ENCODE measurements at places on chromosomes 7 and 10.
A peak's percentile ranks its signal among the peaks of the same experiment; 100 is the strongest.

- no peak for DNase-seq
Measured at GRCh38 chr7:18361756-18362155, 133.8 kb upstream of the HDAC9 start.

DNA sequence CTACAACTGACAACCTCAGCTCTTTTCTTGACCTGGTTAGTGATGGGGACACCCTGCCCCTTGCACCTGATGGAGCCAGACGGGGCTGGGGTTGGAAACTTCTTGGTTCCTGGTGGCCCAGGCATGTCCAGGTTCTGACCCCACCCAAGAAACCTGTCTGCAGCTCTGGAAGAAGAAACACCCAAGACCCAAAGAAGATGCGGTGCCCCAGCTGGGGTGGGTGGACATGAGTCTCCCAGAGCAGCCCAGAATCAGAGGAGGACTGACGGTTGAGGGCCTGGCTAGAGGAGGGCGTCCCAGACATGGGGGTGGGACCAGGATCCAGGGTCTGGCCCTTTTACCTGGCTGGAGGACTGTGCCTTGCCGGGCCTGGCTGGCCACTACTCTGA is 202.4 kb downstream of the GLRX3 start:
- DNase-seq, result no peak

- DNase-seq, result no peak
Measured at GRCh38 chr7:127995156-127995880, 35.9 kb downstream of the LRRC4 start.

DNA sequence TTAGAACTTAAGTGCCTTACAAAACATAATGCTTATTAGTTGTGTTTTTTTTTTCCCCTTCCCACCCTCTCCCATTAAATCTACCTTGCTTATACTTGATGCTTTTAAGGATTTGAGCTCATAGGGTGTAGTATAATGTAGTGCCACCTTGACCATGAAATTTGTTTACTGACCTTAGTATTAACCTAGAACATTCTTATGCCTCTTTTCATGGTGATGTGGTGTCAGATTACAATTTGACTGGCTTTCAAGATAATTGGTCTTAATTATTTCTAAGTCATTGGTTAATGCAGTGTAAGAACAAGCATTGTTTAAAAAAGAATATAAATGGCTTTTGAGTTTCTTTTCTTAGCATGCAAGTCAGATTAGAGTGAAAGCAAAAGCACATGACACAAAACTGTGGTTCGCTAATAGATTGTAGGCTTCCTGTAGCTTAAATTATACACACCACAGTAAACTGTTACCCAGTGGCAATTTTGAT is 61.8 kb downstream of the ADD3 start:
- DNase-seq, result no peak

GRCh38 chr7:31420948-31421347 is 80.4 kb upstream of the NEUROD6 start:
- no peak for DNase-seq

GRCh38 chr7:148478551-148478950 is 112.0 kb upstream of the C7orf33 start:
- no peak for DNase-seq

DNA sequence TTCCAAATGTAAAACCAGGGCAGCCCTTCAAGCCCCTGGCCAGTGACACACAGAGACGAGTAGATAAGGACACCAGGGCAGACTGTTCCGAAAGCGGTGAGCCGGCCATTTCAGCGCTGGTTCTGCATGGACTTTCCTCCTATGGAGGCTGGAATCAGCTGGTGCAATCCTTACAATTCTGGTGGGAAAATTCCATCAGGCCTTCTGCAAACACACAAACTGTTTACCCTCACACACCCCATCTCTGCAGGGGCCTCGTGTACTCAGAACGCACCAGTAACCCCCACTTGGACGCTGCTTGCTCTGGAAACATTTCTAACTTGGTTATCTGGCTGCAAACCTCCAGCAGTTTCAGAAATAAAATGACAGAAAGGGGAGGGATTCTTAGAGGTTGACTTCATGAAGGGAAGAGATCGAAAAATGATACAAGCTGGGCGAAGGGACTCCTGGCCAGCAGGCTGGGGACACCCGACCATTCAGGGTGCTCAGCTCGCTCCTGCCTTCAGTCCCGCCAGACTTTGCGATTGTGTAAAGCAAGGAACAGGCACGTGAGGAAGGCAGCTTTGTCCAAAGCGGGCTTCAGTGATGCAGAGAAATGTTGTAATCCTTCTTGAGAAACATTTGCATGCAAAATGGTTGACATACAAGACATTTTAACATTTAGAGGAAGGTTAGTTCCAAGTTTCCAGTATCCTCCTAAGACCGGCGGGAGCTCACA is 19.7 kb upstream of the SHH start:
- DNase-seq, result no peak

GRCh38 chr7:157877298-157878090 is 540.7 kb downstream of the DNAJB6 start:
- no peak for DNase-seq

DNA sequence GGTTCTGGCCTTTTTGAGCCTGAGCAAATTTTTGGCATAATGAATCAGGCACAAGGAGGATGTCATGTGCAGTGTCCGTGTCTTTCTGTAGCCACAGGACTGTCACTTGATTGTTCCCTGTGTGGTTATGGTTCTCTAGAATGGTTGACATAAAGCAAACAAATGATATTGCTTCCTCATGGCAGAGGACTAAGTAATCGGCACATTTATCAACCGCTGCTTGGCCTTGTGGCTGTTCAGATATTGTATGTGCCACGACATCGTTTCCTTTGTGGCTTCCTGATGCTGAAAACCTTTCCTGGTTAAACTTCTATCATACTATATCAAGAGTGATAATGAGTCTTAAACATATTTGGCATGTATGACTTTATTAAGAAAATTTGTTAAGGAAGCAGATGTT is 598.8 kb downstream of the SUGCT start:
- peak; percentile 7 for DNase-seq

DNA sequence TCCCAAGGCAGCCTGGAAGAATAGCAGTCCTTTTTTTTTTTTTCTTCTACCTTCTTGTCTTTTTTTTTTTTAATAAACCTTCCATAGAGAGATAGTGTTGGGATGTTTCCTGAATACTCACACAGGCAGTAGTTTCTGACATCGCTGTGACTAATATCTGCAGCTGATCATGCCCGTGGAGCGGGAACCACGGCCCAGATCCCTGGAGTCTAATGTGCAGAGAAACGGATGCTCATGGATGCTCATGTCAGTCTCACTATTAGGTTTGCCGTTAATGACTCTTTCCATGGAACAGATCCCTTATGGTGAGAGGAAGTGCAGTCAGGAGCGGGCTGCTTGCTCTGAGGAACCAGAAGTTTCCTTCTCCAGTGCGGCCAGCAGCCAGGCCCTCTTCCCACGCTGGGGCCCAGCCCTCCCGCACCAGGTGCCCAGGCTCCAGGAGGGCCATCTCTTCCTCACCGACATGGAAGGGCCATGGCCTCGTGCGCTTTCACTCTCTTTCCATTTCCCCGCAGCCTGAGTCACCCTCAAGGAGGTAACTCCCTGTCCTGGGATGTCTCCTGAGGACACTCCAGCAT is 132.5 kb downstream of the WDR37 start:
- no peak for DNase-seq

- DNase-seq, result no peak
Measured at GRCh38 chr10:26780793-26781601, 79.8 kb downstream of the ABI1 start.

DNA sequence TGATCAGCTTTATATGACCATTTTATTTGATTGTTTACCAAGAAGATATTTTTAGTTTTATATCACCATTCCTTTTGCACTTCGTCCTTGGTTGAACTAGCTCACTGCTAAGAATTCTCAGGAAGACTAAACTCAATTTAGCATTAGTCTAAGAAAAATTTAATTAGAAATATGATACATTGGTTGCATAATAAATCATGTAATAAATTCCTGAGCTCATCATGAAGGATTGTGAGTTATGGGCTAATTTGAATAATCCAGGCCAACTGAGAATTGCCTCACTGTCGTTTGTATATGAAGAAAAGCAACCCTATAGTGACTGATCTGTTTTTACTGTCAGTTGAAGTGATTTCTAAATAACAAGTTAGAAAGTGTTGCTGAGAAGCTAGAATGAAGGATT is 725.5 kb downstream of the DNAJB9 start:
- DNase-seq, result no peak

DNA sequence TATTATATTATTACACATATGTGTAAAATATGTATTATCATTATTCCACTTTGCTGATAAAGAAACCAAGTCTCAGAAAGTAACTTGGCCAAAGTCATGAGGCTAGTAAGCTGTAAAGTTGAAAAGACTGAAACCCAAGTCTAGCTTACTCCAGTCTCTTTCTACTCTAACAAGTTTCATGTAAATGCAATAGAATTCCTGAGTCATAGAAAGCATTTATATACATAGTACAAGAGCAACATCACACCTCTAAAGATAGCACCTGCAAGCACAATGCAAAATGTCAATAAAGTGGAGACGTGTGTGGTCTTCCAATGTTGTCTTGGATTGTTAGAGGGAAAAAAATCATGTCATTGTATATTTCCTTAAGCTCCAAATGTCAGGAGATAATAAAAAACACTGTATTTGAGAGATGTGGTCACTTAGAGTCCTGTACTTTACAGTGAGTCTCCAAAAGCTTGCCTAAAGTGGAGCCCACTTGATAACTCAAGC is 430.3 kb upstream of the NRP1 start:
- DNase-seq, result no peak

DNA sequence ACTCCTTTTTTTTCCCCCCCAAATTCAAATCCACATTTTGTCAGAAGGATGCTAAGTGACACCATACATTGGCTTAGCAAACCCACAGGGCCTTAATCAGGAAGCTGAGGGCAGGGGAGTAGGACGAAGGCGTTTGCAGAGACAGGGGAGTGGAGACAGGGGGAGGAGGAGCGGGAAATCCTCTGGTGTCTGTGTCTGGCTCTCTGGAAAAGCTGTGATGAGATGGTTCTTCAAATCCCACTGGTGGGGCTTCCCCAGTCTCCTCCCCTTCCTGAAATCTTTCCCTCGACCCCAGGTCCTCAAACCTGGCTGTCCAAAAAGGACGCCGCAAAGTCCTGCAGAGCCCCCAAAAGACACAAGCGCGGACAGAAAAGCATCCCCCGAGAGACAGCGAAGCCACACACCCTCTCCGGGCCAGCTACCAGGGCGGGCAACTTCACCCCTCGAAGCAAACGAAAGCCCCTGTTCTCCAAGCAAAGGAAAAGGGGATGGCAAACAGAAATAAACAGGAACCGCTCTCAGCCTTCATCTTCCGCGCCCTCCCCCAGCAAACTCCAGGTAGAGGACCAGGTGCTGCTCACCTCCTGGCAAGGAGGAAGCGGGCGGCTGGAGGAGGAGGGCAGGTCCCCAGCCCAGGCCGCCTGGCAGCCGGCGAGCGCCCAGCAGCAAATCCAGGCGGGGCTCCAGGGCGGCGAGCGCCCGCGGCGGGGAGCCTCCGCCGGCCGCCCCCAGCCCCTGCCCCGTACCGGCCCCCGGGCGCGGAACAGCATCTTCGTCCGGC is 520 bp downstream of the ELAPOR2 start:
- DNase-seq, result no peak

GRCh38 chr7:112082306-112082705 is 123.9 kb downstream of the DOCK4 start:
- DNase-seq, result no peak

- DNase-seq, result no peak
Measured at GRCh38 chr7:150321788-150322113, 1.4 kb upstream of the LRRC61 start.

DNA sequence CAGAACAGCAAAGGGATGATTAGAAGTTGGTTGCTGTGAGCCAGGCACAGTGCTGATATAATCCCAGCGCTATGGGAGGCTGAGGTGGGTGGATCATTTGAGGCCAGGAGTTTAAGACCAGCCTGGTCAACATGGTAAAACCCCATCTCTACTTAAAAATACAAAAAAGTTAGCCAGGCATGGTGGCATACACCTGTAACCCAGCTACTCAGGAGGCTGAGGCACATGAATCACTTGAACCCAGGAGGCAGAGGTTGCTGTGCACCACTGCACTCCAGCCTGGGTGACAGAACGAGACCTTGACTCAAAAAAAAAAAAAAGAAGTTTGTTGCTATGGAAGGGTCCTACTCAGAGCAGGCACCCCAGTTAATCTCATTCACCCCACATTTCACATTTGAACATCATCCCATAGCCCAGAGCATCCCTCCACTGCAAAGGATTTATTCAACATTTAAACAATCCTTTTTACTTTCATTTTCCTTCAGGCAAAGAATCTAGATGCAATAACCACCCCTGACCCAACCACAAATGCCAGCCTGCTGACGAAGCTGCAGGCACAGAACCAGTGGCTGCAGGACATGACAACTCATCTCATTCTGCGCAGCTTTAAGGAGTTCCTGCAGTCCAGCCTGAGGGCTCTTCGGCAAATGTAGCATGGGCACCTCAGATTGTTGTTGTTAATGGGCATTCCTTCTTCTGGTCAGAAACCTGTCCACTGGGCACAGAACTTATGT is 4.1 kb downstream of the IL6 start:
- no peak for DNase-seq

- DNase-seq, result no peak
Measured at GRCh38 chr7:72335561-72336381, 76.4 kb downstream of the CALN1 start.

GRCh38 chr10:115985786-115986185 is 287.2 kb downstream of the GFRA1 start:
- DNase-seq, result no peak

DNA sequence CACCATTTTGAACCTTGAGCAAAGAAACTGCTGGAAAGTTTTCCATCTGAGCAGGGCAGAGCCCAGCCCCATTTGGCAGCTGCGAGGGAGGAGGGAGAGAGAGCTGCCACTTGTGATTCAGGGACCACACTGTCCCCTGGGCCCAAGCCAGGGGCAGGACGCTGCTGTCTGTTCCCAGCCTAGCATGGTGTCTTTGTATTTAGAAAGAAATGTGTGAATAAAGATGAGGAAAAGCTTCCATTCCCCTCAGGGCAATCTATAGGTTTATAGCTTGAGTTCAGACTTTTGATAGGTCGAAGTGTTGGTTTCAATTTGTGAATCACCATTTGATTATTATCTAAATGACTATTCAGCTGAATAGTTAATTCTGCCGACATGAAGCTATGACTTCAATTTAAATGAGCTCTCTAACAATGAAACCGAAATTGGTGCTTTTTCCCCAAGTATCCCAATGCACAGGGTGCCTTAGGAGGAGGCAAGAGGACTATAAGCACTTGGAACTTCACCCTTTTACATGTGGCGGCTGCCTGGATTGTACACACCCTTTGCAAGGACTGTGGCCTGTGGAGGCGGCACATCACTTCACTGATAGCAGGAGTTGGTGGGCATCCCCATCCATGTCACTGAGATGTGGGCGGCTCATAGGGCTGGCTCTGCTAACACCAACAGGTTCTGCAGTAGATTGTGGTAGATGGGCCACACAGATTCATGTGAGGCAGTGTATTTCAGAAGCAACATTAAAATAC is 223.5 kb downstream of the CCDC3 start:
- peak; percentile 43 for DNase-seq

Measured in T-helper 2 cell treated with Interferon-gamma antibody and Interleukin-4, amounts not matched to agents 5 μg/mL and 100 μg/mL, for 36 hours (primary cell).